Osteoblast (primary cell): ENCODE measurements at places on chromosomes 1 and 21.

DNA sequence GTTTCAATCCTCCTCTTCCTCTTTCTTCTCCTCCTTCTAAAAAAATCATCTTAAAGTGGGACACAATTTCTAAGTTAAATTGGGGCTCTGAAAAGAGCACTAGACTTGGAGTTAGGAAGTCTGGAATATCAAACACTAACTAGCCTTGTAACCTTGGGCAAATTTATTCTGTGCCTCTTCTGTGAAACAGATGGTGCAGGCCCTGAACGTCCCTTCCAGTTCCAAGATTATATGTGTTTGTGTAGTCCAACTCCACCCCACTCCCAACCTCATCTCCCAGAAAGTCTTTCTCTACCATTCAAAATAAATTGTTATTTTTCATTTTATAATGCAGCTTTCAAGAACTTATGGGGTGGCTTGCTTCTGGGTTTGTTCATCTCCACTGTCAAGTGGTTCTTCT lies 630.0 kb downstream of the LMO4 start:
- DNase-seq: no peak

GRCh38 chr1:66356605-66357004 lies 177.3 kb upstream of the SGIP1 start:
- DNase-seq: no peak

DNA sequence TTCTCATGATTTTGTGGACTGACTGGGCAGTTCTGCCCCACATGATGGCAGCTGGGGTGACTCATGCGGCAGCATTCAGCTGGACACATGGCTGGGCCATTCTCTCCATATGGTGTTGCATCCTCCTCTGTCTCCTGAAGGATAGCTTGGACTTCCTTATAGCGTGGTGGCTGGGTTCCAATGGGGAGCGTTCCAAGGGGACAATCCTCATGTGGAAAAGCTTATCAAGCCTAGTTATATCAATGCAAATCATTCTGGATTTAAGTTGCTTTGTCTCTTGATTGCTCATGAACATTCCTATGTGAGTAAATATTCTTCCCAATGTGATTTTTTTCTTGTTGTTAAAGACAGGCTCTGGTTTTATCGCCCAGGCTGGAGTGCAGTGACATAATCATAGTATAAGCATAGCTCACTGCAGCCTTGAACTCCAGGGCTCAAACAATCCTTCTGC lies 13.2 kb upstream of the SLC2A1 start:
- peak; percentile 89 for DNase-seq

DNA sequence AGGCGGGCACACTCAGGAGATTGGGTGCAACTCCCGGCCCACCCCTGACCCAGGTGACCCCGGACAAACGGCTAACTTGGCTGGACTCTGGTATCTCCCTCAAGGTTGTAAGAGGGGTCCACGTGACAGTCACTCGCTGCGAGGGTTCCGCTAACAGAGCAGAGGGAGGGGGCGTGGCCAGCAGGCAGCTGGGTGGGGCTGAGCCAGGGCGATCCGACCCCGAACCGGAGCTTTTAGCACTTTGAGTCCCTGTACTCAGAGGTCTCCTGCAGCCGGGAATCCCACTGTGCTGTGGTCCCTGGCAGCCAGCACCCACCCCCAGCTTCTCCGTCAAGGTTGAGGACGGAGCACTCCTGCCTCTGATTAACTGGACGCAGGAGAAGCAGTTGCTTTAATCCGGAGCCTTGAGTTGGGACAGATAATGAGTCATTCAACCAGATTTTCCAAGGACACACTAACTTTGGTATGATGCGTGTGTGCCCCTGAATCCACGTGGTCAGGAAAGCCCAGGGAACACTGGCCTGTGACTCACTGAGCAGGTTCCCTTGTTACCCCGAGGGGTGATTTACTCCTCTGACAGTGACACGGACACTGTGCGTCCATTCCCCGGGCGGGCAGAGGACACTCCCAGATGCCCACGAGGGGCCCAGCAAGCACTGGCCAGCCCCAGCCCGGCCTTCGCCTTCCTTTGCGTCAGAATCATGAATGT lies 16.8 kb downstream of the TRPM2 start:
- DNase-seq: peak; percentile 94

DNA sequence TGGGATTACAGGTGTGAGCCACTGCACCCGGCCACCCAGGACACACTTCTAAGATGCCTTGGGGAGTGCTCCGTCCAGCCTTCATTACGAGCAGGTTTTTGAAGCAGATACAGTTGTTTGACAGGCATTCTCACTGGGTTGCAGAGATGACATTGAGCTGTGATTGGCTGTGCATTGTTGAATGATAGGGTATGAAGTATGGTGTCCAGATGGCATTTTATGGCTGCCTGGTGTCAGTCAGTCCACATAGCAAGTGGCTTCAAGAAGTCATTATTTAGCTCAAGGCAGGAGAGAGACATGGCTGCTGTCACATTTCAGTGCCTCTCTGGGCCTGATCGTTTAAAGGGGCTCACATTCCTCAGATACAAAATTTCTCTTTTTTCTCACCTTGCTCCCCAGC lies 14.8 kb upstream of the PADI2 start:
- DNase-seq: no peak

DNA sequence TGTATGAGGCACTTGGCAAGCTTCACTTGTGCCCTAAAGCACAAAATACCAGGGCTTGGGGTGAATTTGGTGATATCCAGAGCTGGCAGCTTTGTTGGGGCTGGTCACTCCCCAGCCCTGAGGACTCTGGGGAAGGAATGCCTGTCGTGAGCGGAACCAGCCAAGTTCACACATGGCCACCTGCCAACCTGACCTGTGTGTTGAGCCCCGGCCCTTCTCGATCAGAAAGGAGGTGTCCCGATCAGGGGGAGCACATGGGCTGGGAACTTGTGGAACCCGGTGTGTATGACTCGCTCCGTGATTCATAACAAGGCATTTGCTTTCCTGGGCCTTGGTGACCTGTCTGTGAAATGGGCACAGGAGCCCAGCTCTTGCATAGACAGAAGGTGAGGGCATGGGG lies 43.1 kb downstream of the AGPAT3 start:
- DNase-seq: peak; percentile 77

DNA sequence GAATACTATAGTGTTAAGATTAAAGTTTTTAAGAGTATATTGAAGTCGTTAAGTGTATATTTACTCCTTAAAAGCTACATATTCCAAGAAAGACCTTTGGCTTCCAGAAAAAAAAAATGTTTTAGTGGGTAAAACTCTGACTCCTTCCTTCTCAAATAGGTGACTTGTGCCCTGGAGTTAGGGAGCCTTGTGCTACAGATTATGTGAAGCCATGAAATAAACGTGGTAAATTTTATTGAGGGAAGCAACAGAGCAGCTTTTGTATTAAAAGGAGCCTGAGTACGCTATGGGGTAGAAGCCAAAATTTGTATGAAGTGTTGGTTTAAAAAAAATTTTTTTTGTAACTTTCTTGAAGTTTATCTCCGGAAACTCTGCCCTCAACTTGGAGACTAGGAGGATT lies 994 bp downstream of the RO60 start:
- DNase-seq: no peak
